ENCODE measurements at places on chromosomes 3 and 15.

DNA sequence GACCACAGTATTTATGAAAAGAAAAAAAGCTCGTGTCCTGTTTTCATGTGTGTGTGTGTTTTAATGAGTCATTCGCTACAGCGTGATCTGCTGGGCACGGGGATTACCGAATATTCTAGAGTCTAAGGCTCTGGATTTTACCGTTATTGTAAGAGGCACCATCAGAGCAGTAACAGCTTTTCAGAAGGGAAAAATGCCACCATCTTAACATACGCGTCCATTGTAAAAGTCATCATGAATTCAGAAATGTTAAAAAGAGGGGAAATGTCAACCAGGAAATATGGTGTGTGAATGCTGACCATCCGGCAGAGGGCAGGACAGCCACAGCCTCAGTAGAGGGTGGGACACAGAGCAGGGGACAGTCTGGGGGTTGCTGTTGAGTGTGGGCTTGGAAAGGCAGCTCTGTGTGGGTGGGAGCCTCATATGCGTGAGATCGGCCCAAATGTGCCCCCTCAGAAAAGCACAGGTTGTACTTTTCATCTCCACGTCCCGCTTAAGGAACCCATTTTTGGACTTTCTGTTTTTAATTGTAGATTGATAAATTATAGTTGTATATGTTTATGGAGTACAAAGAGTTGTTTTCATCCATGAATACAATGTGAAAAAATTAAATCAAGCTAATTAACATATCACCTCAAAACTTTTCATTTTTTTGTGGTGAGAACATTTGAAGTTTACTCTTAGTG is 69.6 kb downstream of the ASB7 start:
- DNase-seq = no peak

DNA sequence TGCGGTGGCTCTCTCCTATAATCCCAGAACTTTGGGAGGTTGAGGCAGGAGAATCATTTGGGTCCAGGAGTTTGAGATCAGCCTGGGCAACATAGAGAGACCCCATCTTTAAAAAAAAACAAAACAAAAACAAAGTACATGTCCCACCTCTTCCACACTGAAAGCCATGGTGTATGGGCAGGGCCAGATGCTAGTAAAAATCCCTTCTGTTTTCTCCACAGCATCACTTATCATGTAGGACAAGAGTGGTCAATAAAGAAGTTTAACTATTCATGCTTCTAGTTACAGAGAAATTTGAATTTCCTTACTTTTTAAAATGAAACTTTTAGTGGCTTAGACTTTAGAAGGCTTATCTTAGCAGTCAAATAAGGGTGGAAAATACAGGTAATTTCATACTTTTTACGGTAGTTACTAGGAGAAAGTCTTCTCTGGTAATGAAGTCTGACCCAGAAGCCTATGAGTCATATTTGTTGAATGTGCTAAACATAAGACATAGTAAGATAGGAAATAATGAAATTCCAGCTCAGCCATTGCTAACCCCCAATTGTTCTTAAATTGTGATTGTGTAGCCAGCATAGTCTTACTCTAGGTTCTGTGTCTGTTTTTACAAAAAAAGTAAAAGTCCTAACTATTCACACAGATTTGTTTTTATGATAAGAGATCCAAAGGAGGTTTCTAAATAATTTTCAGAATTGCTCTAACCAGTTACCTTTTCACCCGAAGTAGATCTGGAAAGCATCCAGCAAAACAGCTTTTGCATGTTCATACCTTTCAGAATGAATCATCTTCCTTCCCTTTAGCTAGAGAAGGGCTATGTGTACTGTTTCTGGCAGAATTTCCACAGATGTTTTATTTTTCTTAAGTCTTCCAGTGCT is 16.4 kb upstream of the ZNF609 start:
- DNase-seq = peak; percentile 89

GRCh38 chr3:127587876-127588275 is 2.7 kb downstream of the TPRA1 start:
- no peak for DNase-seq

GRCh38 chr3:11709782-11710181 is 66.1 kb upstream of the VGLL4 start:
- DNase-seq = no peak

- no peak for DNase-seq
Observed at GRCh38 chr15:74809956-74810355, 2.7 kb upstream of the LMAN1L start.

DNA sequence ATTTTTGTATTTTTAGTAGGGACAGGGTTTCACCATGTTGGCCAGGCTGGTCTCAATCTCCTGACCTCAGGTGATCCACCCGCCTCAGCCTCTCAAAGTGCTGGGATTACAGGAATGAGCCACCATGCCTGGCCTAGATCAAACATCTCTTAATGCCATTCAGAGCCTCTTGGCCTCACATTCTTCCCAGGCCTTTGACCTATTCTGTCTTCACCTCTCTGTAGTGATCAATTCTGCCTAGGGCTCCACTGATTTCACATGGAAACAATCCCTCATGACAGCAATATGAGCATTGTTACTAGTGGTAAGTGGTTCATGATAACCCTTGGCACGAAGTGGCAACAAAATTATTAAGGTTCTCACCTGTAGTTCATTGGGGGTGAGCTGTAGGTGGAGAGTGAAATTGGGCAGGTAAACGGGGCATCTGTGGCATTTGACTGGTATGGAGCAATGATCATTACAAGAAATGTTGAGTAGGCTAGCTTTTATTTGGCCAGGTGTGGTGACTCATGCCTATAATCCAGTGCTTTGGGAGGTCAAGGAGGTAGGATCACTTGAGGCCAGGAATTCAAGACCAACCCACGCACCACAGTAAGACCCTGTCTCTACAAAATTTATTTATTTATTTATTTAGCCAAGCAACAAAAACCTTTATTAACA is 4.8 kb upstream of the ARPIN start:
- no peak for DNase-seq

GRCh38 chr15:39493424-39494067 is 87.3 kb upstream of the THBS1 start:
- DNase-seq = no peak

- no peak for DNase-seq
Observed at GRCh38 chr3:13292375-13292774, 127.7 kb downstream of the NUP210 start.

GRCh38 chr15:72784456-72784876 is 908 bp upstream of the ADPGK start:
- DNase-seq = no peak

GRCh38 chr15:72790302-72790910 is 6.8 kb upstream of the ADPGK start:
- peak; percentile 20 for DNase-seq

DNA sequence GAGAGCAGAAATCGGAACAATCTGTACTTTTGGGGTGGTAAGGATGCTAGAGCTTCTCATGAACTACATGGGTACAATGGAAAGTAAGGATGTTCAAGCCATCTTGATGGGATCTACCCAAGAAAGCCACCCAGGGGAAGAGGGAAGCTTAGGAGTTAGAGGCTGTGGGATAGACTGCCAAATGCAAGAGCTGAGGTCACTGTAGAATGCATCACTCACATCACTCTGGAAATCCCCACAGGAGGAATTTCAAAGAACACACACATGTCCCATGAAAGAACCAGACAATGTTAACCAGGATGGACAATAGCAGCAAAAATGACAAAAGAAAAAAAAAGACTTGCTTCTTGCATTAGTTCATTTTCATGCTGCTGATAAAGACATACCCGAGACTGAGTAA is 32.8 kb upstream of the UBE2E2 start:
- DNase-seq = no peak

- no peak for DNase-seq
Observed at GRCh38 chr3:114508976-114509375, 215.1 kb downstream of the TIGIT start.

DNA sequence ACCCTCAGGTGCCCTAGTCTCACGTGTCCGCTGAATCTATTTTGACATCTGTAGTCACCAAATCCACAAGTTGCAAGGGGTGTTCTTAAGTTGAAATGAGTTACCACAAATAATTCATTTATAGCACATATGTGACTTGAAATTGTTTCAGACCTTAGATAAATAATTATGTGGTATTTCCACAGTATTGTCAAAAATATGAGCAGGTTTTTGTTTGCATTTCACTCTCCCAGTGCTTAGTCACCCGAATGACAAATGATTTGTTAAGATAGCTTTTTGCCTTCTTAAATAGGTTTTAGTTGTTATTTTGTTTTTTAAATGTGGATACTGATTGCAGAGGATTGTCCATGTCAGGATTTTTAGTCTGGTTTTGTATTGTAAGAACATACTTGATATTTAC is 2.6 kb downstream of the MFSD1 start:
- no peak for DNase-seq

GRCh38 chr15:87567406-87568030 is 689.0 kb downstream of the NTRK3 start:
- no peak for DNase-seq

- no peak for DNase-seq
Observed at GRCh38 chr3:172454180-172454579, 5.9 kb upstream of the GHSR start.

DNA sequence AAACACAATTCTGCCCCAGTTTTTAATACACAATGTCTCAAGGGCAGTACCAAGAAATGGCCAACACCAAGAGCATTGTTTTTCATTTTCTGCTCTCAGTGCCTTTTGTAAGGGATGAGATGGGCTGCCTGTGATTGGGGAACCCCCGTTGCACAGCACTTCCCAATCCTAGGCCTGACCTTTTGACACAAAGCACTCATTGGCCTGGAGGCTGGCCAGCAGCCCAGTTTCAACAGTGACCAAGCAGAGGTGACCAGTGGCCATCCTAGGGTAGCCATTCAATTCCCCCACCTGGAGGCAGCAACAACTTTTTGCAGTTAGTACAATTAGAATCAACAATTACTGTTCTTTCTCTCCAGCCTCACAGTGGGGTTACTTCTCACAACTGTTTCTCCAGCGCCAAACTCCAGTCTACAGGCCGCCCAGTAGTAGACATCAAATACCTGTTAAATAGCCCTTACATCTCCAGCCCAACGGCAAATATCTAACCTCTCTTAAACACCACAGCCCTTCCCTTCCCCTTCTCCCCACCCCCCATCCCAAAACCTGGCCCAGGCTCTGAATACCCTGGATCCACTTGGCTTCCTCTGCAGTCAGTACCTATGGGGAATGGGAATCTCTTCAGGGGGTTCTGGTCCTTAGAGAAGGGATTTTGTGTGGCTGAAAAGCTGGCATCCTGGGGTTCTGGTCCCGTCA is 8.9 kb upstream of the LRRC2 start:
- no peak for DNase-seq

DNA sequence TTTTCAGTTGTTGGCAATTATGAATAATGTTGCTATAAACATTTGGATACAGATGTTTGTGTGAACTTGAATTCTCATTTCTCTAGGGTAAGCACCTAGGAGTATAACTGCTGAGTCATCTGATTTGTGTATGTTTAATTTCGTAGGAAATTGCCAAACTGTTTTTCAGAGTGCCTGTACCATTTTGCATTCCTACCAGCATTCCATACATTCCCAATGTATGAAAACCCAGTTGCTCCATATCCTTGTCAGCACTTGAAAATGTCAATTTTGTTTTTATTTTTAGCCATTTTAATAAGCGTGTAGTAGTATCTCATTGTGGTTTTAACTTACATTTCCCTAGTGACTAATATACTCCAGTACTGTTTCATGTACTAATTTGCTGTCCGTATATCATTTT is 98.5 kb upstream of the TSC22D2 start:
- DNase-seq = peak; percentile 65

DNA sequence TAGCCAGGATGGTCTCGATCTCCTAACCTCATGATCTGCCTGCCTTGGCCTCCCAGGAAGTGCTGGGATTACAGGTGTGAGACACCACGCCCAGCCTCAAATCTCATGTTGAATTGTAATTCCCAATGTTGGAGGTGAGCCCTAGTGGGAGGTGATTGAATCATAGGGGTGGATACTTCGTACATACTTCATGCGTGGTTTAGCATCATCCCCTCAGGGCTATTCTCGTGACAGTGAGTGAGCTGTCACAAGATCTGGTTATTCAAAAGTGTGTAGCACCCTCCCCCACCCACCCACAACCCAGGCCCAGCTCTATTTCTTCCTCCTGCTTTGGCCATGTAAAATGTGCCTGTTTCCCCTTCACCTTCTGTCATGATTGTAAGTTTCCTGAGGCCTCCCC is 236.9 kb upstream of the IL12A start:
- no peak for DNase-seq

GRCh38 chr15:65339416-65339815 is 34.9 kb downstream of the RNU5B-1 start:
- DNase-seq = no peak

DNA sequence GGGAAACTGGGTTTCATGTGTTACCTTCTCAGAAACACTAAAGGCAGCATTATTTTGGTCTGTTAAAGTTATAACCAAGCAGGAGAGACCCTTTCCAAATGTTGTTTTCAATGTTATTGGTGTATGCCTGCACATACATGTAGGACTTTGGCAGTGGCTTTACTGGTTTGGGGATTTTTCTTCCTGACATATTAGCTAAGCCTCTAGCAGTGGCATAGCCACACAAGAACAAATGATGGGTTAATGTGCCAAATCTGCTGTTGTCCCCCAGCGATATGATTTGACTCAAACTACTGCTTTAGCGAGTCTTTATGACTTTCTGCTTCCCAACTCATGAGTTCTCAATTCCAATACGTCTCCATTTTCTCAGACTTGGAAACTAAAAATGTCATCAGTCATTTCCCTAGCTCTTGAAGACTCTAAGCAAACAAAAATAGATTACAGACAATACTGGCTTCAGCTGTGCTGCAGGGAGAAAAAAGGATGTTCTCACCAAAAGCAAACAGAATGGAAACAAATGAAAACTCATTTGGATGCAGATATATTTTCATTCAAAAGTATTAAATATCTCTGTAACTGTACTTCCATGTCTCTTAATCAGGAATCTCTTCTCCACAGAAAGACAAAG is 29.6 kb downstream of the TPM1 start:
- DNase-seq = no peak

DNA sequence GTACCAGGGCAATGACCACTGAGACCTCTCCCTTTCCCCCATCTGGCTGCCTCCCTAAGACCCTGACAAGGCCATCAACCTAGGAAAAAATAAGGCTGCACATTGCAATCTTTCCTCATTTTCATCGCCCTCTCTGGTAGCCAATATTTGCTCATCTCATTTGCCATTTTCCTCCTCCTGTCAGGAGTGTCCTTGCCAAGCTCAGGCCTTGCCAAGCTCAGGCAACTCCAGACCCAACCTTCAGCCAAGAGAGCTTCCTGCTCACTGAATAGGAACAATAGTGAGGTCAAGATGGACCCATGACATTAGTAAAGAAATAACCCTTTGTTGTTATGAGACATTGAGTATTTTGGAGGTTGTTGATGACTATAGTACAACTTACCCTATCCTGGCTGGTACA is 380.3 kb downstream of the RSL24D1 start:
- DNase-seq = no peak

DNA sequence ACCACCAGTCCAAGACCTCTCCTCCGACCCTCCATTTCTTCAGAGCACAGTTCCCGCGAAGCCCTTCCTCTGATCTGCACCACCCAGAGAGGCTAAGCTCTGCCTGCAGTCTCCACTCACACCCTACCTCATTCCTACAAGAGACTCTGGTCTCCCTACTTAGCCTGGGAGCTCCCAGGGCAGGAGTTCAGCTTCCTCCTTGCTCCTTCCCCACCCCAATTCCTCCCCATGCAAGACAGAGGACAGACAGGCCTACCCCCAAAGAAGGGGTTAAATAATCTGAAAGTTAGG is 12.6 kb upstream of the VIPR1 start:
- DNase-seq = no peak
